ENCODE measurements at places on chromosomes 16 and 17. TPM values are rescaled to one million over a fixed set of nuclear protein-coding genes. Genes with fewer than 3 reads are reported as not detected.

UBFD1 gene
- 78.6 TPM for total RNA-seq

TEKT5 gene
- total RNA-seq = not detected

NUDT16L1 gene
- total RNA-seq = 31.3 TPM

SCNN1B gene
- not detected for total RNA-seq

PARN gene
- total RNA-seq = 30.7 TPM

HOXB1 gene
- not detected for total RNA-seq

SOX8 gene
- total RNA-seq = 0.86 TPM

ERI2 gene
- total RNA-seq = 24.6 TPM

ORMDL3 gene
- 70.6 TPM for total RNA-seq

GRCh38 chr17:56175299-56175955, 22.2 kb downstream of the ANKFN1 start:
- H3K27me3 ChIP-seq = no peaks in the 10 kb centered on the region
- no peak overlapping the region for H3K4me3 ChIP-seq
- H3K4me1 ChIP-seq = peaks cover 42% of the 10 kb centered on the region

GRCh38 chr16:14456793-14457481, 173.1 kb downstream of the PARN start:
- no peak overlapping the region for H3K4me3 ChIP-seq
- H3K36me3 ChIP-seq = no peaks in the 10 kb centered on the region
- H3K27ac ChIP-seq = no peak overlapping the region
- DNase-seq = no peak
- H3K27me3 ChIP-seq = no peaks in the 10 kb centered on the region
- peaks cover 4% of the 10 kb centered on the region for H3K4me1 ChIP-seq

- no peaks in the 10 kb centered on the region for H3K27me3 ChIP-seq
- DNase-seq = peak; percentile 69
- H3K27ac ChIP-seq = peak overlapping the region; percentile 54
- no peaks in the 10 kb centered on the region for H3K36me3 ChIP-seq
Observed at GRCh38 chr17:66348584-66349165, 46.3 kb downstream of the PRKCA start.

DNA sequence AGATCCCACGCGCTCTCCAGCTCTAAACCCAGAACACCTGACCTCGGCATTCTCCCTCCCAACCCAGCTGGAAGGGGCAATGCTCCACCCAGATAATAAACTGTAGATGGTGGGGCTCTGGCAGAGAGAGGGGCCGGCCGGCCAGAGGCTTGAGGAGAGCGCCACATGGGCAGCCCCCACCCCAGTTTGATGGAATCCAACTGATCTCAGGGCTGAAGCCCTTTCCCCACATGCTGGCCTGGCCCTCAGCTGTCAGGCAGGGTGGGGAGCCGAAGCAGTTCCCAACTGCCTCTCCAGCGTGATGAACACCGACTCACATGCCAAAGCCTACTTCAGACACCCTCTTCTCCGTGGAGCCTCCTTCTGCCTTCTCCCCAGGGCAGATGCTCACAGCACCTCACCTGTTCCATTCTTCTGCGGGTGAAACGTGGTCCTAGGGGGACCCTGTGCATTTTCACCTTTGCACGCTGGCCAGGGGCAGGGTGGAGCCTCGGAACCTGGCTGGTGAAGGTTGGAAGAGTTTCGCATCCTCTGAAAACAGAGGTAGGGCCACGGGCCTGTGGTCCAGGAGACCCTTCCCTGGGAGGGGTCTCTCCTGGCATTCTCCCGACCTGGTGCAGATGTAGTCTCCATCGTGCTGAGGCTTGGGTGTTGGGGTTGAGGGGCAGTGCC, 65.7 kb upstream of the ZNF469 start:
- no peaks in the 10 kb centered on the region for H3K36me3 ChIP-seq
- no peaks in the 10 kb centered on the region for H3K27me3 ChIP-seq
- DNase-seq = no peak

DNA sequence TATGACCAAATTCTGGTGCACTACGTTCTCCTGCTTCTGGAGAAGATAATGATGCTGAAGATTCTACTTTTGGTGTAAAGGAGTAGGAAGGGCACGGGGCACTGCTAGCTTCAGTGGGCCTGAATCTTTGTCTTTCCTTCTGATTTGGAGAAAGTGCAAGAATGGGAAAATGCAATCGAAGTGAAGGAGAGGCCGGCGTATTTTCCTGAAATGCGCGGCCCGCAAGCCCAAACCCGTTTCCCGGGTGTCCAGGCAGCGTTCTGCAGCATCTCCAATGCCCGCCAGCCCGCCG, 372 bp upstream of the NDE1 start:
- H3K27me3 ChIP-seq = no peaks in the 10 kb centered on the region
- peaks cover 9% of the 10 kb centered on the region for H3K4me1 ChIP-seq

DNA sequence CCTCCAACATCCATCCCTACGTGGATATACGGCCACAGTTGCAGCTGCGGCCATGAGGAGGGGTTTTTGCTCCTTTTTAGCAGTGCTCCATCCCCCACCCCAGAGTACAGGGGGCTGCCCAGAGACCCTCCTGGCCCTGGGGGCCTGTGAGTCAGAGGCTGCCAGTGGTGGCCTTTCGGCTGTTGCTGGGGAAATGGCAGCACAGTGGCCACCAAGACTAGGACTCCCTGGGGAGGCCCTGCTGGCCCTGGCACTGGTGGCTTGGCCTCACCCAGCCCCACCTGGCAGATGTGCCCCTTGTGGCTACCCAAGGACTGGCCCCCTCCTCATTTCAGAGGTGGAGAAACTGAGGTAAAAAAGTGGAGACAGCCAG, 29.1 kb downstream of the RAI1 start:
- peaks cover 66% of the 10 kb centered on the region for H3K4me1 ChIP-seq
- H3K27ac ChIP-seq = peak overlapping the region; percentile 84
- H3K36me3 ChIP-seq = peaks cover 6% of the 10 kb centered on the region
- H3K27me3 ChIP-seq = no peaks in the 10 kb centered on the region
- no peak for DNase-seq

GRCh38 chr16:19410435-19411171, 7.1 kb upstream of the TMC5 start:
- peak overlapping the region; percentile 55 for H3K4me3 ChIP-seq
- H3K4me1 ChIP-seq = no peaks in the 10 kb centered on the region
- no peaks in the 10 kb centered on the region for H3K36me3 ChIP-seq
- no peak overlapping the region for H3K27ac ChIP-seq

DNA sequence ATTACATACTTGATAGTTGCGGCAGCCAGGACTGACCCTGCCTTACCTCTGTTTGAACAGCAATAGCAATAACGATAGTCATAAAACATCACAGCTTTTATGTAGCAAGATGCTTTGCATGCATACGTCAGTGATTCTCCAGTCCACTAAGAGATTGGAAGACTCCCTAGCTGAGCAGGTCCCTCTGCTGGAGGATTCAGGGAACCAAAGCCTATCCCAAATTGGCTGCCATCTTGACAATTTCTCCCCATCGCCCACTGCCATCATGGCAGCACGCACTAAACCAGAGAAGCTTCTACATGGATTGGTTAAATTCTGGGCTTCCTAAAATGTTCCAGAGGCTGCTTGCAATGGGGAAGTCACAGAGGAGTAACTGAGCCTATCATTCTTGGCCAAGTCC, 360.6 kb upstream of the XYLT1 start:
- no peak overlapping the region for H3K27ac ChIP-seq
- H3K4me1 ChIP-seq = no peaks in the 10 kb centered on the region
- H3K27me3 ChIP-seq = no peaks in the 10 kb centered on the region
- no peak overlapping the region for H3K4me3 ChIP-seq
- H3K36me3 ChIP-seq = no peaks in the 10 kb centered on the region

GRCh38 chr17:42171831-42172230, 9.1 kb downstream of the KCNH4 start:
- no peaks in the 10 kb centered on the region for H3K4me1 ChIP-seq
- 0 out of 2 replicates have a peak, but pooled peaks cover 1% of the 10 kb centered on the region for H3K27me3 ChIP-seq
- no peaks in the 10 kb centered on the region for H3K36me3 ChIP-seq
- no peak overlapping the region for H3K4me3 ChIP-seq

- no peaks in the 10 kb centered on the region for H3K36me3 ChIP-seq
- no peak for DNase-seq
- H3K4me3 ChIP-seq = no peak overlapping the region
- H3K4me1 ChIP-seq = no peaks in the 10 kb centered on the region
- no peak overlapping the region for H3K27ac ChIP-seq
Observed at GRCh38 chr17:55546991-55547664, 35.9 kb upstream of the SMIM36 start.

- peaks cover 34% of the 10 kb centered on the region for H3K4me1 ChIP-seq
- no peaks in the 10 kb centered on the region for H3K36me3 ChIP-seq
- H3K27ac ChIP-seq = peak overlapping the region; percentile 99
Observed at GRCh38 chr17:62187681-62188080, 122.6 kb upstream of the MED13 start.

DNA sequence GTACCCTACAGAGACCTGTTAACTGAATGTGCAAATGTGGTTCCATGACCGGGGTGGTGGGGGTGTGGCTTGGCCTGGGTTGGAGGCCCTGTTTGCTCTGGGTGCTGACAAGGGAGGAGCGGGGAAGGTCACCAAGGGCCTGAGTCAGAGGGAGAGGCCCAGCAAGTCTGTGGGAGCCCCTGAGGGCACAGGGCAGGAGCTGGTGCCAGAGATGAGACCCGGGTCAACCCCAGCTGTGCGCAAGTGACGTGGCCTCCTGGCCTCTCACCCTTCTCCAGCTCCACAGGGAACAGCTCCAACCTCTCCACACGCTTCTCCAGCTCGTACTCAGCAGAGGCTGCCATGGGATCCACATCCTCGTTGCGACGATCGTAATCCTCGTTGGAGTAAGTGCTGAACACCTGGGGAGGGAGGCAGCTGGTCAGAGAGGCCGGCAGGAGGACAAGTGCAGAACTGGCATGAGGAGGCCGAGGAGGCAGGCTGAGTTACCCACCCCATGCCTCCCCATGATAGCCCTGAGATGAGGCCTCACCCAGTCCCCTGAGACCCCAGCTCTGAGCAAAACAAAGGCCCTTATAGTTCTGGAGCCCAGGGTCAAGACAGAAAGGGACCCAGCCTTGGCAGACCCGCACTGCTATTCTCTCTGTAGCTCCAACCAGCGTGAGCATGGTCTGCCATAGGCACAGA, 5.5 kb downstream of the PPP1R9B start:
- no peaks in the 10 kb centered on the region for H3K27me3 ChIP-seq
- peaks cover 17% of the 10 kb centered on the region for H3K36me3 ChIP-seq
- peaks cover 26% of the 10 kb centered on the region for H3K4me1 ChIP-seq
- no peak overlapping the region for H3K4me3 ChIP-seq

DNA sequence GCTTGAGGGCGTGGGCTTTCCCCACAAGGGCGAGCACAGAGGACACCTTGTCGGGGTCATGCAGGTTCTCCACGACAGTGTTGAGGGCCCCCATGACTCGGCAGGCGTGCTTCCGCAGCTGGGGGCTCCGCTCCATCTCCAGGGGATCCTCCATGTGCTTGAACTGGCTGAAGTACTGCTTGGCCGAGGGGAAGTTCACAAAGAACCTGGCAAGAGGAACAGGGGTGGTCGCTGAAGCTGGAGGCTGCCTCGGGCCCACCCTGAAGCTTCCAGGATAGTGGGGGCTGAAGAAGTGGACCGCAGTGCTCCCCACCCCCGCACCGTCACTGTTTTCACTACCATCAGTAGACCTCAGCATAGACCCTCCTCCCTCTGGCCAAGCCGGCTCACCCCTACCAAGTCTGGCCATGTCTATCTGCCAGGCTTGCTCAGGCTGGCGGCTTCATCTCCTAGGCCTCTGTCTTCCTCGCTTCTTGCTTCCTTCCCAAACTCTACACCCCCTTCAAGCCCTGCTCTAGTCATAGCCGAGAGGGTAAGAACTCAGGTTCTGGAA, 5.9 kb downstream of the CYGB start:
- H3K36me3 ChIP-seq = no peaks in the 10 kb centered on the region
- peaks cover 20% of the 10 kb centered on the region for H3K4me1 ChIP-seq
- H3K27ac ChIP-seq = peak overlapping the region; percentile 43
- H3K4me3 ChIP-seq = no peak overlapping the region

GRCh38 chr17:31390426-31390747, 1.1 kb upstream of the RAB11FIP4 start:
- H3K36me3 ChIP-seq = no peaks in the 10 kb centered on the region
- peaks cover 2% of the 10 kb centered on the region for H3K27me3 ChIP-seq
- no peak for DNase-seq
- no peak overlapping the region for H3K4me3 ChIP-seq
- no peaks in the 10 kb centered on the region for H3K4me1 ChIP-seq
- H3K27ac ChIP-seq = no peak overlapping the region

DNA sequence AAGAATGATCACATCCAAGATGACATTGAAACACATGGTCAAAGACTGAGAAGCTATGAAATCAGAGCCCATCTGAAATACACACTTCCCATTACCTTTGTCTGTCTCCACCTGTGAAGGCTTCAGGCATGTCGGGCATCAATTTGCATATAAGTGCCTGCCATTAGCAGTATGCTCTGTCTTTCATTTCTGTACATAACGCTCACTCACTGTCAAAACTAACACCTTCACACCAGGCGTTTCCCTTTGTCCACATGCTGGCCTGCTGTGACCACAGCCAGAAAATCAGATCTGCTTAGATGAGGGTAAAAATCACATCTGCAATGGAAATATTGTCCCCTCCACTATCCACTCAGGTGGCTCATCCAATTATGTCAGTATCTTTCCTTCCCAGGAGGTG, 524.8 kb downstream of the TOX3 start:
- H3K4me3 ChIP-seq = no peak overlapping the region
- H3K36me3 ChIP-seq = no peaks in the 10 kb centered on the region
- no peaks in the 10 kb centered on the region for H3K27me3 ChIP-seq
- no peak for DNase-seq
- H3K4me1 ChIP-seq = no peaks in the 10 kb centered on the region

DNA sequence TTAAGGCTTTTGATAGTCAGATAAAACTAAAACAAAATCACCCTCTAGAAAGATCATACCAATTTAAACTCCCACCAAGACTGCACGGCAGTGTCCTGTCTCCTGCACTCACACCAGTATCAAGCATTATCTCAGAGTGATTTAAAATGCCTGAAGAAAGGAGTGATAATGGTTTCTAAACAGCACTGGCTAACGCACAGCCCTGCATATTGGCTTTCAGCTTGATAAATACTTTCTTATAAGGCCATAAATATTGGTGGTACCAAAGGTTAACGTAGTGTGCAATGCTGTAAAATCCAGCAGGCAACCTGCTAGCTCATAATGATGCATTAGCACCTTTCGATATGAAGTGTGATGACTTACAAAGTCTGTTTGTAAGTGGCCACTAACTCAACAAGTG, 214.3 kb downstream of the RBFOX1 start:
- no peaks in the 10 kb centered on the region for H3K36me3 ChIP-seq
- H3K4me1 ChIP-seq = no peaks in the 10 kb centered on the region
- no peak for DNase-seq
- H3K4me3 ChIP-seq = no peak overlapping the region

DNA sequence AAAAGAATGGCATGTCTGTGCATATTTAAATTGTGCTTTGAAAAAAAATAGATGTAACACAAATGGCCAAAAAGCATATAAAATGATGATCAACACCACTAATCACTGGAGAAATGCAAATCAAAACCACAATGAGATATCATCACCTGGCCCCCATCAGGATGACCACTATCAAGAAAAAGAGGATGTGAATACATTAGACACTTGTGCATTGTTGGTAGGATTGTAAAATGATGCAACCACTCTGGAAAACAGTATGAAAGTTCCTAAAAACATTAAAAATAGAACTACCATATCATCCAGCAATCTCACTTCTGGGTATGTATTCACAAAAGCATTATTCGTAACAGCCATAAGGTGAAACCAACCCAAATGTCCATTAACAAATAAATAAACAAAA, 91.5 kb downstream of the SPAG9 start:
- no peaks in the 10 kb centered on the region for H3K4me1 ChIP-seq
- no peak for DNase-seq
- no peaks in the 10 kb centered on the region for H3K27me3 ChIP-seq
- no peak overlapping the region for H3K27ac ChIP-seq
- H3K4me3 ChIP-seq = no peak overlapping the region

GRCh38 chr16:4386951-4387565, 15.4 kb downstream of the VASN start:
- H3K36me3 ChIP-seq = no peaks in the 10 kb centered on the region
- H3K4me1 ChIP-seq = peaks cover 13% of the 10 kb centered on the region
- H3K27me3 ChIP-seq = no peaks in the 10 kb centered on the region
- no peak overlapping the region for H3K4me3 ChIP-seq
- DNase-seq = no peak

All from Caco-2 (cell line).